ENCODE measurements at places on chromosomes 7 and 10.

- no peak for DNase-seq
Measured at GRCh38 chr10:59864141-59864962, 42.0 kb downstream of the CCDC6 start.

DNA sequence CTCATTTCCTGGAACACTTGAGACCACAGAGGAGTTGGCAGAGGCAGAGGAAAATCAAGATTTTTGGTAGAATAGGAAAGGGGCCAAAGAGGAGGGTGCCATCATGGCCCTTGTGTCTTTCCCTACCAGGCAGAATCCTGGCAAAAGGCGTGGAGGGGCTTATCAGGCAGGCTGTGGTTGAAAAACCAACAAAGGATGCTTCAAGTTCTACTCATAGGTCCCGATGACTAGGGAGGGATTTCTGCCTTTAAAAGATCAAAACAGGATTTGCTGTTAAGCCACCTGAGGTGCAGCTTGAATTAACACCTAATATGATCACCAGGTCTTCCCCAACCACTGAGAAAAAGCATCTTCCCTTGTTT, 45.7 kb downstream of the BPGM start:
- DNase-seq, result no peak

GRCh38 chr7:44167920-44168319, 21.3 kb downstream of the GCK start:
- DNase-seq, result no peak

DNA sequence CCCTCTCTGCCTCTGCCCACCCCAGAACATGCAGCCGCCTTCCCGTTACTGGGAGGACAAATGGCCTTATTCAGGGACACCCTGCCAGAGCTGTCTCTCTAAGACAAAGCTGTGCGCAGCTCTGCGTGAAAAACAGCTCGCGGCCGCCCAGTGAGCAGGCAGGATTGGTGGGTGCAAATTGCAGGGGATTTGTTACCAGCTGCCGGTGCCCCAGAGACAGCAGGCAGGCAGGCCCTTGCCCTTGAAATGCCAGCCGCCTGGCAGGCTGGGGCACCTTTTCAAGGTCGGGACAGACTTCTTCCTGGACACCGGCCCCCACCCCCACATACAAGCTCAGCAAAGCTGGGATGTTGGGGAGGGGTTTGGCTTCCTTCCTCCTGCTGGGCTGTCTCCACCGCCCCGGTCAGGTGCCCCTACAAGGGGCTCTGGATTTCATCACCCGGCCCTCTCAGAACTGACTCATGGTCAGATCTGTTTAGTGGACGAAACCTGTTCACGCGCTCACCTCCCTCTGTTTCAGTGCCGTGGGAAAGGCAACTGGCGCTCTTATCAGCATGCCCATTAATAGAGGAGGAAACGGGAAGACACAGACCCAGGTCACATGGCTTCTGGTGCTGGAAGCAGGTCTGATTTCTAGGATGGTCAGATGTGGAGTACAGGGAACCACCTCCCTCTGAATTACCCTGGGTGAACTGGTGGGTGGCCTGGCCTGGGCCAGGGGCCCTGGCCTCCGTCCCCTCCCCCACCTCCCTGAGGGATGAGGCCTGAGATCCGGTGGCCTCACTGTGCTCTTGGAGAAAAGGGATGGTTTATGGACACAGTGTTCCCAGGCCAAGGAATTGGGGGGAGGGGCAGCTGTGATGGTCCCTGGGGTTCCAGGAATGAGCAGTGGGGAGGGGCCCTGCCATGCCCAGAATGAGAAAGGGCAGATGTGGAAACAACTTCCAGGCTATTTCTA, 123.9 kb upstream of the PPIF start:
- no peak for DNase-seq

DNA sequence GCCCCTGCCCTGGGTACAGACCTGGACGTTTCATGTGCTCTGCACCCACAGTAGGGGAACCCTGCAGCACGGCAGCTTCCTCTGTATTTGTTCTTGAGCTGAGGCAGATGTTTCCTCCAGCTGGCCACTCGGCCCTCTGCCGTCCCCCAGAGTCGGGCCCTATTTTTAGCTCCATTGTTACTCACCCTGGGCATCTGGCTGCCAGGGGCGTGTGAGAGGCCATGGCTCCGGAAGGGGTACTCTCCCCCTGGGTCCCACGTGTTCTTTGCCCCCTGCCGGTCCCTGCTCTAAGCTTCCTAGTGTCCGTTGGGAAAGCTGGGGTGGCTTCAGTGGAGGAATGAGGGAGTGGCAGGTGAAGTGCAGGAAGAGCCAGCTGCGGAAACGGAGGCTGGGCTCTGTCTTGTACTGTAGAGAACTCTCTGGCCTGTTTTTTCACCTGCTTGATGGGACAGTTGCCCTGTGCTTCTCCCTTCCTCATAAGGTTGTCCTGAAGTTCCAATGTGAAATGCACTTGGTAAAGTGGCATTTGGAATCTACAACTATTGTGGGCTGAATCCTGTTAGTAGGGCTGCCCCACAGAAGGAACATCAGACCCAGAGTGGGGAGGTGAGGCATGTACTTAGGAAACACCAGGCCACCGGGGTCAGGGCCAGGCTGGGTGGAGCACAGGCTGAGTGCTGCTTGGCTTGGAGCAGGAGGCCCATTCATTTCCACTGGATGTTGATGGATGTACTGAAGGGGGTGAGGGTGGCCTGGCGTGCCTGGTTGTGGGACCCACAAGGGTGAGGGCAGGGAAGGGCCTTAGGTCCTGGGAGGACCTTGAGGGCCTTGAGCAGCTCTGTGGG, 30.6 kb downstream of the PALD1 start:
- DNase-seq, result no peak

DNA sequence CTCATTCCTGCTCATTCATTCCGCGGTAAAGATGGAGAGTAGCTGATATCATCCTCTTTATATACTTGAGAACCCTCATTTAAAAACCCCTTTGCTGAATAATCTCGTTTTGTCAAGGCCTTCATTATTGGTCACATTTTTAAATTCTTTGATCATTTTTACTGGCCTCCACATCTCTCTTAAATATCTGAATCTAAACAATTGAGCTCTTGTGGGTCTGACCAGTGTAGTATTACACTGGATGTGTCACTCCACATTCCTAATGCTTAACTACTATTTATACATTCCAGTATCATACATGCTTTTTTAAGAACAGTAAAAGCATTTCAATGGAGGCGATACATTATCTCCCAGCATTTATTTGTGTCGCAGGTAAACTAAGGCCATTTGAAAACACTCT, 12.6 kb upstream of the PRPS1L1 start:
- DNase-seq, result no peak

- peak; percentile 67 for DNase-seq
Measured at GRCh38 chr10:21497177-21497807, 28.2 kb downstream of the SKIDA1 start.

GRCh38 chr7:21200503-21200902, 227.4 kb upstream of the SP4 start:
- no peak for DNase-seq

DNA sequence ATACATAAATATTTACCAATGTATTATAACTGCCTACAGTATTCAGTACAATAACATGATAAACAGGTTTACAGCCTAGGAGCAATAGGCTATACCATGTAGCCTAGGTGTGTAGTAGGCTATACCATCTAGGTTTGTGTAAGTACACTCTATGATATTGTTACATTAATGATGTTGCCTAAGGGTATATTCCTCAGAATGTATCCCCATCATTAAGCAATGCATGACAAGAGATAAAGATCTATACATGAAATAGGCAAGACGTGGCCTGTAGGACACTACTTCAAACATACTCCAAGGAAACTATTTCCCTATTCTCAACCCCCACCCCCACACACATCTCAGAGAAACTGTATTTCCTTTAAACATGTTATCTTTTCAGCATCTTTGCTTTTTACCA, 15.3 kb upstream of the ADAM22 start:
- DNase-seq, result no peak

GRCh38 chr10:8407501-8408021, 353.1 kb downstream of the GATA3 start:
- DNase-seq, result no peak

DNA sequence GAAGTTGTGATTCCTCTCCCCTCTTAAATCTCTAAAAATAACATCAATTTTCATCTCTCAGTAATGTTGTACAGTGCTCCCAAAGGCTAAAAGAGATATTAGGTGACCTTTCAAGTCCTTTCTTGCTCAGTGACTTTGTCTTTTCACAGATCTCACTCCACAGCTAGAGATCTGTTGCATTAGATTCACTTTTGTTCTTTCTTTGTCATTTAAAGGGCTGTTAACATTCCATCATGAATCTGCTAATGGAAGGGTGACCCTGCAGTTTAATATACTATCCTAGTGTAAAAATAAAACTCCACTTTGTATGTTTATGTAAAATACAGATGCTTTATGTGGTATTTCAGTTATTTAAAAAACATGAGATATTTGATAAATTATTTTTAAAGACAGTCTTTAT, 30.5 kb downstream of the GNAI1 start:
- DNase-seq, result no peak

GRCh38 chr7:86025807-86026206, 617.9 kb upstream of the GRM3 start:
- DNase-seq, result no peak

Measured in NCI-H1105 (cell line).